ENCODE measurements at places on chromosomes 11 and 22.

GRCh38 chr22:27656970-27657369 lies 144.6 kb downstream of the MN1 start:
- DNase-seq, result no peak

GRCh38 chr11:124012697-124013096 lies at the start of gene OR10G4:
OR10G4 (plus strand) TSS chr11:124012997; CDS start chr11:124015575, 2,578 bp downstream.
- DNase-seq, result no peak

DNA sequence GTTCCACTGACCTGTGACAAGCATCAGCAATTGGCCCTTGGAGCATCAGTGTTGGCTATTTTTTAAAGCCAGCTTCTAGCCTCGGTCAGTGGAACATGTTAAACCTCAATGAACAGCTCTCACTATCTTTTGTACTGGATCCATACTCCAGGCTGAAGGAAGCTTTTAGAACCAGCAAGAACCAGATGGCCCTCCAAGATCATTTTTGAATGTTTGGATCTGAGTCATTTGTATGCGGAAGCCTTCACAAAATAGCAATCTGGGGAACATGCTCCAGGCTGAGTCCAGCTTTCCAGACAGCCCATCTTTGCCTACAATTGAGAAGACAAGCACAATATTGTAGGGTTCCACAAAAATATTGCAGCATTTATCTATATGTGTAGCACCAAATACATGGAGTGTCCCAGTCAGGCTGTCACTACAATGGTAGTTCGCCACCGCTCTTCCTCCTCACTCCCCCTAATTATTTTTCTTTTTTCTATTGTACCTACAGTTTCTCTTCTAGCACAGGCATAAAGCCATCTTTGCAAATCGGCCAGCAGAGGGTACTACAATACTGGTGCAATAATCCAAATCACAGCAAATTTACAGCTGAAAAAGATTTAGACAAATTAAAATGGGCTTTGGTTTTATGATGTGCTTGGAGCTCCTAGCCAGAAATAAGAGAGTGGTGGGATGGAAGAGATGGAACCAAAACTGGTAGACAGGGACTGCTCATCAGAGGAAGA lies 177.4 kb upstream of the BLID start:
- no peak for DNase-seq

- DNase-seq, result peak; percentile 59
Observed at GRCh38 chr11:128726458-128727139, 32.7 kb downstream of the FLI1 start.

GRCh38 chr11:12274558-12275197 lies 102.7 kb upstream of the PARVA start:
- no peak for DNase-seq

GRCh38 chr22:41857155-41857859 lies 24.4 kb downstream of the SREBF2 start:
- DNase-seq, result peak; percentile 77

GRCh38 chr22:49853981-49854831 lies 562 bp downstream of the ZBED4 start:
- peak; percentile 39 for DNase-seq

DNA sequence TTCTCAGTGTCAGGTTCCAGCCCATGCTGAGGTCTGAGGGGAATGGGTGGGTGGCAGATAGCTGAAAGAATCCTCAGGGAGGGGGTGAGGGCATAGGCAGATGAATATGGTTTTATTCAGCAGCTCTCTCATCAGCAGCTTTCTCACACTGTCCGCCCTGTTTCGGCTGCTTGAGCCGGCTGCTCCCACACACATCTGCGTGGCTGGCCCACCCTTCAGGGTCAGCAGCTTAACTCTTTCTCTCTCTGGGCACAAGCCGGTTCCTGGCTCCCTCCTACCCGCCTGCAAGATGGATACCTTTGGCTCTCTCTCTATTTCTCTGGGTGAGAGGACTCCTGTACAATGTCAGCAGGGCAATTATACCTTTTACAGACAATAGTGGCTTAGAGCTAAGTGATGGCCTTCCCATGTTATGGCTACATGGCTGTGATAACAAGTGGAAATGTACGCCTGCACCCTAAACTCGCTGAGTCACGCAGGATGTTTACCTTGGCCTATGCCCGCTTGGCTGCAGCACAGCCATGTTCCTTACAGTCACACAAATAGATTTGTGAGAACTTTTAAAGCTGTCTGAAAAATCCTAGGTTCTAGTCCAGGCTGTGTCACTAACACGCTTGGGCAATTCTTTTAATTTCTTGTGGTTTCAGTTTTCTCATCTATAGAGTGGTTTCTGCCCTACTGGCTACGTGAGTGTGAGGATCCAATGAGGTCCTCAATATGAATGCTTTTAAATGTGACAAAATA lies 4.1 kb downstream of the MMP20 start:
- DNase-seq, result no peak

DNA sequence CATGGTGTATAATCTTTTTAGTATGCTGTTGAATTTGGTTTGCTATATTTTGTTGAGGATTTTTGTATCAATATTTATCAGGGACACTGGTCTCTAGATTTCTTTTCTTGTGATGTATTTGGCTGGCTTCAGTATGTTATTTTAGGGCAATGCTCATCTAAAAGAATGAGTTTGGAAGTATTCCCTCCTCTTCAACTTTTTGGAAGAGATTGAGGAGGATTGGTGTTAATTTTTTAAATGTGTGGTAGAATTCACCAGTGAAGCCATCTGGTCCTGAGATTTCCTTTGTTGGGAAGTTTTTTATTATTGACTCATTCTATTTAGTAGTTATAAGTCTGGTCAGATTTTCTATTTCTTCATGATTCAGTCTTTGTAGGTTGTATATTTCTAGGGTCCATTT lies 22.1 kb upstream of the SPATA19 start:
- DNase-seq, result no peak
